ENCODE measurements at places on chromosomes 4 and X.
A peak's percentile ranks its signal among the peaks of the same experiment; 100 is the strongest.

- no peak for DNase-seq
These were observed 57.7 kb downstream of the NAT8L start for GRCh38 chr4:2116687-2117400.

DNA sequence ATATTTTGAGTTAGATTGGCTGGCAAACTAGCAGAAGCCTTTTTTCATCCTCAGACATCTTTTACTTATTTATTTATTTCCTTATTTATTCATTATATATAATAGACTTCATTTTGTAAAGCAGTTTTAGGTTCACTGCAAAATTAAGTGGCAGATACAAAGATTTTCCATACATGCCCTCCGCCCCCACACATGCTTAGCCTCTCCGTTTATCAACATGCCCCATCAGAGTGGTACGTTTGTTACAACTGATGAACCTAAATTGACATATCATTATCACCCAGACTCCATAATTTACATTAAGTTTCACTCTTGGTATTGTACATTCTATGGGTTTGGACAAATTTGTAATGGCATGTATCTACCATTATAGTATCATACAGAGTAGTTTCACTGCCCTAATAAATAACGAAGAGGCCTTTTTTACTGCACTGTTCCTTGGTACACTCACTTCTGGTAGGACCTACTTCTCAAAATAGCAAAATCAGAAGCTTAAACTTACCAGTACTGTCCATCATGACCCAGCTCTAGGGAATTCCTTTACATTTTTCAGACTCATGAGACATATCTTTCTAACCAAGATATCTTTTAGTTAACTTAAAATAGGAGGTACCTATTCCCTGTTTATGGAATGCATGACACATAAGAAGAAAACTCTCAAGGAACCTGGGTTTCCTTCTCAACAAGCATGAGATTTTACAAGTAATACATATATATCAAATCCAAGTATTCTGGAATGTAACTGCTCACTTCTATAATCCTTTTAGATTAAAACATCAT, 4.8 kb upstream of the TMPRSS11B start:
- DNase-seq = no peak

- peak; percentile 60 for DNase-seq
These were observed 90.5 kb downstream of the STOX2 start for GRCh38 chr4:183995570-183995969.

DNA sequence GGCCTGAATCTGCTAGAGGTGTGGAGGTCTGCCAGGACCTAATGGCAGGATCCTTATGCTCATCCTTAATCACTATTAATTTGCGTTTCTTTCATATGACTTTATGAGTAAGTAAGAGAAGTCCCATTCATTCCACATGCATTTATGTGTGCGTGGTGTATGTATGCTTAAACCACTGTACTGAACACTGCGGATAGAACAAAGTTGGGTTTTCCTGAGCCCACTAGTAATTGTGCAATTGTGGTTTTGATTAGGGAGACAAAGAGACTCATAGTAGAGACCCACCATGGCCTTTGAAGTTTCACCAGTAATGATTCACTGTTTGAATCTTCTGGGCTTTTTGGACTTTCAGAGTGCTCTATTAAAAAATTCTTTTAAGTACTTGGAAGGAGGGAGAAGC, 498.5 kb upstream of the DIPK2B start:
- DNase-seq = no peak

- DNase-seq = no peak
These were observed 45.9 kb downstream of the USP11 start for GRCh38 chrX:47278691-47279090.

All from inflammatory macrophage treated with lipopolysaccharide for 4 hours (primary cell).